ENCODE measurements at places on chromosomes 7 and 10.

GRCh38 chr7:37815671-37816371 lies 32.6 kb upstream of the NME8 start:
- DNase-seq, result no peak

GRCh38 chr7:50650057-50650664 lies 85.0 kb upstream of the DDC start:
- no peak for DNase-seq

GRCh38 chr7:292226-292625 lies 2.3 kb downstream of the FOXL3 start:
- DNase-seq, result no peak

DNA sequence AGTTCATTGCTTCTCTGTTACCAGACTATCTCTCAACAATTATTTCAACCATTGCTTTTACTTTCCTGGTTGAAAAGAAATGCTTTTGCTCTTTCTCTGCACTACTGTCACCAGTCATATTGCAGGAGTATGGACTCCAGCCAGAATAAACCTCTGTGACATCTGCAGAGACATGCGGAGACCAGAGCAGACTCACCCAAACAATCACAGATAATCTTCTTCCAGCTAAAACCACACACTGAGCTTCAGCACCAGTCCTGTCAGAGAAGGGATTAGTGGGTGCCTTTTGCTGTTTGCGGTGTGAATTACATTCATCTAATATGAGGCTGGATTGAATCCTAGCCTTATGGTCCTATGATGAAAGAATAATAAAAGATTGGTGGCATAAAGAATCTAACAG lies 258.6 kb downstream of the CNTNAP2 start:
- DNase-seq, result no peak

DNA sequence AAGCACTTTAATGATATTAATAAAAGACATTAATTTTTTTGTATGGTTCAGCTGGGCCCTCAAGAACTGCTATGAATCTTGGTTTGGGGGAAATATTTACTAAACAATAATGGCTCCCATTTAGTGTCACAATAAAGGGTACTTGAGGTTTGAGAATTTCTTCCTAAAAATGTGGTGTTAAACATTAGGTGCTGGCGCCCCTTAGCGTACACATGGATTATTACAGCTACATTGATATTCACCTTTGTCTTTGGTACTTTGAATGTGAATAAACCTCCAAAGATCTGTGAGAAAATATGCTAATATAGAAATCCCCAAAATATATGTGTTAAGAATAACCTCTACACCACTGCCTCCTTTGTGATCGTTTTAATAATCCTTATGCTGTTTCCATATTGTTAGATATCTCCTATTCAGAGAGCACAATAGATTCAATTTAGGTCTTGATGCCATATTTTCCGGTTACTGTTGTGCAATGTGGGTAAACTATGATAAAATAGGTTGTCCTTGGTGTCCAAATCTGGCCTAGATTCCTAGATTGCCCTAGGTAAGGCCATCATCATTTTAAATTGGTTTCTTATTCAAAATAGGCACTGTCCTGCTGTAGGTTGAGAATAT lies 161.8 kb upstream of the CACNA2D1 start:
- no peak for DNase-seq

- DNase-seq, result no peak
Observed at GRCh38 chr7:13898957-13899670, 90.4 kb downstream of the ETV1 start.

DNA sequence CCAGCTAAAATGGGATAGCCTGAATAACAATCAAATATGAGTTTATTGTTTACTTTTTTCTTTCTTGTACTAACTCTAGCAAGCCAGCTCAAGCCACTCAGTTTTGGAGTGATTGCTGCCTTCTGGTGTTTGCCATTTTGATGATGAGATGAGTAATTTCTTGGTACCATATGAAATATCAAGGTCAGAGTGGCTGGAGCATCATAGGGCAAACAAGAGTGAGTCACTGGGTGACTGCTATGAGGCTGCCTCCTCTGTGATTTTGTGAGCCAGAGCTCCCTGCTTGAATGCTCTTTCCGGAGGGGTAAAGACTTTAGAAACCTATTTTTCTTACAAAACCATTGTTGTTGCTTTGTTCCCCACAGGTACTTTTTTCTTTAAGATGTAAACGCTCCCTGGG lies 295.6 kb downstream of the PRKG1 start:
- no peak for DNase-seq

DNA sequence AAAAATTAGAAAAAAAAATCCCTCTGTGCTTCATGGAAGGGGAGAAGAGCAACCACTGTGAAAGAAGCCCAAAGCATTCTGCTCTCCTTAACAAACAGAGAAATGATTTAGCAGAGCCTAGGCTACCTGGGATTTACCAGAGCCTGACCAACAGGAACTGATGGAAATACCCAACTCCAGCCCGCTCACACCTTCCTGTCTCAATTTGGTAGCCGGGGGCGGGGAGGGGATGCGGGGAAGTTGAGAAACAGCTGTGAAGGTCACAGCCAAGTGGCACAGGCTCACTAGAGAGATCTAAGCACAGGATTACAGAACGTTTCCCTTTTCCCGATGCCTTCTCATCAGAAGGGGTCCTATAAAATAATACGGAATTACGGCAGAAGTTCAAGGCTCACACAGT lies 17.6 kb downstream of the RSU1 start:
- no peak for DNase-seq

GRCh38 chr10:13003759-13004158 lies 2.2 kb upstream of the CCDC3 start:
- no peak for DNase-seq

DNA sequence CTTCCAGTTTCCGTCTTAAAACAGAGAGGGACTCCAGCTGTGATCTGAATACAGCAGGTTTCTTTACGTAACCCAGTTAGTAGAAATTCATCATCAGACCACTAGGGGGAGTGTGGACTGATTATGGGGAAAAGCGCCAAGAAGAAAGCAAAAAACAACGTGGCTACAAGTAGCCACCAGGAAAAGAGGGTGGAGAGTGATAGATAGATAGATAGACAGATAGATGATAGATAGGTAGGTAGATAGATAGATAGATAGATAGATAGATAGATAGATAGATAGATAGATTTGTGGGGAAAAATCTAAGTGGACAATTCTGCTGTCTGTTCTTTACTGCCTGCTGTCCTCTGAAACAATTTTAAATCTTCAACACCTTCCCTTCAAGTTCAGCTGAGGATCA lies 12.7 kb upstream of the AKR1B10 start:
- peak; percentile 57 for DNase-seq

GRCh38 chr7:106999023-106999422 lies 45.5 kb upstream of the PRKAR2B start:
- DNase-seq, result no peak

DNA sequence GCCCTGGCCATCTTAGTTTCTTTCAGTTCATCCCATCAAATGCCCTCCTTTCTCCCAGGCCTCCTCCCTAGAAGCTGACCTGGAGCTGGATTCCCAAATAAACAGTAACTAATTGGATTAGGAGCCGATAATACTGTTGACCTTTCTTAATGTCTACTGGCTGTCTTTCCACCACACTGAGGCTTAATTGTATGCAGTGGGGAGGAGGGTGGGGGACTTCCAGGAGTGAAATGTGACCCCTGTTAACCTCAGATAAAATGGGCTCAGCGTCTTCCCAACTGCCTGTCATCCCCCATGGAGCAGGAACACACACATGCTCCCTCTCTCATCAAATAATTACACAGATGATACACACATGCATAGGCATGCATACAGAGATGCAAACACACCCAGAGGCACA lies 53.7 kb upstream of the LBX1 start:
- DNase-seq, result no peak

GRCh38 chr7:132009778-132010177 lies 453.4 kb upstream of the PODXL start:
- no peak for DNase-seq

- DNase-seq, result no peak
Observed at GRCh38 chr7:104922182-104923009, 91.6 kb upstream of the KMT2E start.

DNA sequence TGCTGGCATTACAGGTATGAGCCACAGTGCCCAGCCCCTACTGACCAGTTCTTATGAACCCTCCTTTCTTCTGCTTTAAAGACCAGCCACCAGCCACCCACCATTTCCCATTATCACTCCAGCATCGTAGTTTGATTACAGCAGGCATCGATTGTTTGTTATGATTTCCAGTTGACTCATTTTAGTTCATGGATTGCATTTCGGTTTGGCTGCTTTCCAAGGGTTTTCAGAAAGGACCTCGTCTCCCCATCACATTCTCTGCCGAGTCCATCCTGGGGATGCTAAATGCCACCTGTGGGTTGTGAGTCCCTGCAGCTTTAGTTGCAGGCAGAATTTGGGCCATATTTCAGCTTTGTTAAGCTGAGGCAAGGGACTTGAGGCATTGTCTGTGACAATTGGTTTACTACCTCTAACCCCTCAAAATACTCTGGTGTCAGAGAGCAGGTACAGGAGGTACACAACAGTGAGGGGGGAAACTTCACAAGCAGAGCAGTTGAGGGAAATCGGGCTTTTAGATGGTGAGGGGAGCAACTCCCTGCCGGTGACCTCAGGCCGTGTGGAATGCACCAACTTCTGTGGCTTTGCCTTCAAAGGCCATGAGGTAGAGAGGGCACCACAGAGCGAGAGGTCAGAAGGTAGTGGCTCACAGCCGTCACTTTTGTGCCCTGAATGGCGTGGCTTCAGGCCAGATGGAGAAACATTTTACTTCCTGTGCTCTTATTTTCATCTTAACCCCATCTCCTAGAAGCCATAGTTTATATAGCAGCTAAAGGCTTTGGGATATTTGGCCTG lies 203.8 kb downstream of the CCDC3 start:
- no peak for DNase-seq

DNA sequence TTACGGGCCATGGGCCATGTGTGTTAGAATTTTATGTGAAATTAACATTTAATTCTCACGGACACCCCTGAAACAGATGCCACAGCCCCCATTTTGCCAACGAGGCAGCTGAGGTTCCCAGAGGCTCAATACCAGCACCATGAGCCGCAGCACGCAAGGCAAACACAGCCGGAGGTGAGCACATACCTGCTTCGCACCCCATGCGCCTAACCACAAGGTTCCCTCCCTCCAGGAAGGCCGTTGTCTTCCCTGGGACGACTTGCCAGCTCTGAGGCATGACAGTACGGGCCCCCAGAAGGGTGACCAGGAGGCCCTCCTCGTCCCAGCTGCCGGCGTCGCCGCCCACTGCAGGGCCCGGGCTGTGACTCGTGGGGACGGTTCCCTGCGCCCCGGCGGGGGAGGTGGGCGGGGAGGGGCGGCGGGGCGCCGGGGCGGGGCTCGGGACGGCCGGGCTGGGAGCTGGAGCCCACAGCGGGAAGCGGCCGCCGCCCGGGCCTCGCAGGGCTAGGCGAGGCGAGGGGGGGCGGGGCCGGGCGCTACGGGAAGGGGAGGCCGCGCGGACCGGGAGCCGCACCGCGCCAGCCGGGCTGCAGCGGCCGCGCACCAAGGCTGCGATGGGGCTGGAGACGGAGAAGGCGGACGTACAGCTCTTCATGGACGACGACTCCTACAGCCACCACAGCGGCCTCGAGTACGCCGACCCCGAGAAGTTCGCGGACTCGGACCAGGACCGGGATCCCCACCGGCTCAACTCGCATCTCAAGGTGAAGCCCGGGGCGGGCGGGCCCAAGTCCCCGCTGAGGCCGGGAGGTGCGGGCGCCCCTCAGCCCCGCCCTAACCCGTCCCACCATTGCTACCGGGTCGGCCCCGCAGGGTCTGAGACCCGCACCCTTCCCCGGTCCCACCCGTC lies at the start of gene CAV2:
CAV2 (plus strand) TSS at position 571 of the 910 bp plus-strand sequence; CDS start at position 615, 44 bp downstream.
- peak; percentile 24 for DNase-seq

DNA sequence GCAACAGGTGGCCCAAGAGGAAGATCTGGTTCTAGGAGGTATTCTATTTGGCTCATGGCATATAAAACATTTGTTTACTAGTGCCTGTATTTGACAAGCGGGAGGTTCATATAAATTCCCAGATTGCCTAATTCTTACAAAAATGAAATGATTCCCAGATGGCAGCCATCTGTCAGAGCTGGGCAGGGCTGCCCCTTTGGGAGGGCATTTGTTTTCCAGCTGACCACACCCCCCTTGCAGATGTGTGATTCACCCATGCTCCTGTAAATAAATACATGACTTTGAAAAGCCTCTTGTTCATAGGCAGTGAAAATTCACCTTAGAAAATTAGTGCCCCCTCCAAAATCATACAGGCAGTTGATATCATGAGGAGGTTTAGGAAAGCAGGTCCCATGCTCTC lies 8.6 kb downstream of the VWC2 start:
- no peak for DNase-seq

DNA sequence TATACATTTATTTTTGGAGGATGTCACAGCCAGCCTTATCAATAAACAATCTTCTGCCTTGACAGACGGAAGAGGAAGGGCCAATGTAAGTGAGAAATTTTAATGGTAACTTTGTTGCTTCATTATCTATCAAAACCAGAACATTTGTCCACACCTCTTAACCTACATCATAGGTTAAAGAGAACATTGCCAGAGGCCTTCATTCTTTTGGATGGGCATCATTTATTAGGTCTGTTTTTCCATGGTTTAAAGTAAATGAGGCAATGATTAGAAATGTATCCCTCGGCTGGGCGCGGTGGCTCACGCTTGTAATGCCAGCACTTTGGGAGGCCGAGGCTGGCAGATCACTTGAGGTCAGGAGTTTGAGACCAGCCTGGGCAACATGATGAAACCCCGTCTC lies 29.5 kb upstream of the PAPSS2 start:
- no peak for DNase-seq

DNA sequence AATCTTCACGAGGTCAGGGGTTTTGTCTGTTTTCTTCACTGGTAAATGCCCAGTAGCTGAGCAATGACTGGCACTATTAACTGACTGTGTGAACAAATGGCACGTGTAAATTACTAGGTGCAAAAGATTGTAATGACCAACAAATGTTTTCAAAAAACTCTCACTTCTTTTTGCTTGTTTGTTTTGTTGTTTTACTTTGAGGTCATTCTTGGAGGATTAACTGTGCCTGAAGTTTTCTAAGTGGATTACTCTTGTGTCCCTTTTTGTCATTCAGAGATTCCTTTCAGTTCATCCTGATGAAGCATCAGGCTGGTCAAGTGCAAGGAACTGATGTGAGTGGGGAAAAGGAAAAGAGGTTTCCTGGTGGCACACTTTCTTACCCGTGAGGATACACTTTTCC lies 74.4 kb upstream of the PPP1R3C start:
- DNase-seq, result no peak

DNA sequence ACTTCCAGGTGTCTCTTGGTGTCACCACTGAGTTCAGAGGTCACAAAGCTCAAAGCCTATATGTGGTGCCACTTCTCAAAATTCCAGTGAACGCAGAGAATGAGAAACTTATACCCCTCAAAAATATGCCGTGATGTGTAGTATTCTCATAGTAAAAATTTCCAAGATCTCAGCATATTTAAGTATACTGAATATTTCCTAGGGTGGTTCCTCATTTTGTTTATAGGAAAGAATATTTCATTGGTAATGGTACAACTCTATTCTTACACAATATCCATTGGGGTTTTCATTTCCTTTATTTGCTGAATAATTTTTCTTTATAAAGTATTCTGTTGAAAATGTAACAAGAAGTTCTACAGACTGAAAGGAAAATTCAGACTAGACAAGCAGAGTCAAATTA lies 58.9 kb upstream of the ADO start:
- no peak for DNase-seq
